Activated naive CD8-positive, alpha-beta T cell treated with anti-CD3 and anti-CD28 coated beads, Interleukin-2, amount 10 ng/mL, durations not matched to agents 7 days and 5 days (primary cell): ENCODE measurements at places on chromosomes 16 and 17. TPM values are rescaled to one million over a fixed set of nuclear protein-coding genes. Genes with fewer than 3 reads are reported as not detected.

Gene TMEM235
- not detected for total RNA-seq

Gene CDRT15
- not detected for total RNA-seq

Gene KRT13
- not detected for total RNA-seq

Gene CRYM
- total RNA-seq, result not detected

GRCh38 chr17:68627956-68628575 lies 26.9 kb upstream of the FAM20A start:
- no peak for DNase-seq

- DNase-seq, result peak; percentile 47
Observed at GRCh38 chr16:56608876-56609462, 585 bp downstream of the MT2A start.

DNA sequence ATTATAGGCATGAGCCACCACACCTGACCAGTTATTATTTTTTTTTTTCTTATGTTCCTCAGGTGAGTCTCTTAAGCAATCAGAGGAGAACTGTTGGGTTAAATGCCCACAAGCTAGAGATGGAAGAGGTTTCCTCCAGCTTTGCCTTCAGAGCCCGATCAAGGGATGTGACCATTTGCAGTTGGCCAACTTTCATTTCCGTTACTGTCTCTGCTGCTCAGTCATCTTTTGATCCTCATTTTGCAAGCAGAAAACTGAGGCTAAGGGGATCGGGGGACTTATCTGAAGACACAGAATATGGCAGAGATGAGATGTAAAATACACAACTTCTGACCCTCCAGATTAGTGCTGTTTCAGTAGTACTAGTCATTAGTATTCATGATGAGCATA lies 188.8 kb downstream of the RAB11FIP4 start:
- DNase-seq, result no peak

- no peak for DNase-seq
Observed at GRCh38 chr16:57245472-57246113, 534 bp downstream of the ARL2BP start.

DNA sequence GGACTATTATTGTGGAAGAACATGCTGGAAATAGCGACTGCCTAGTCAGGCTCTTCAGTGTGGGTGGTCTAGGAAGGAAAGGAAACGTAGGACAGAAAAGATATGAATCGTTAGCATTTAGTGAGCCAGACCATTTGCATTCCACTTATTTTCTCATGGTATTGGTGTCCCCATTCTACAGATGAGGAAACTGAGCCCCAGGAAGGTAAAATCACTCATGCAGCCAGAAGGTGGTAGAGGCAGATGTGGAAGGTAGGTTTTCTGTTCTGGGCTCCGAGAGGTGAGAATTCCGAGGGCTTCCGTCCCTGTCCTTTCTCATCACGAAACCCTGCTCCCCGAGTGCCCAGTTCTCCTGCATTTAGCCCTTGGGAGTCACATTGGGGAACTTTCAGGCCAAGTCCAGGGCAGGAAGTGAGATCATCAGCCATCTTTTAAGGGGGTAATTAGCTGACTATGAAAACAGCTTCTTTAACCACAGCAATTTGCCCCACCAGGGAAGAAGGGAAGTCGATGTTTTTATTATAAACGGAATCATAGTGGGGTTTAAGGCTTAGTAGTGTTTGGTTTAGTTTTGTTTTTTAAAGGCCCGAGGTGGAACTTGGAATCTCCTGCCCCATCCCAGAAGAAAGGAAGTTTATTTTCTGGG lies 110.7 kb upstream of the IRX3 start:
- DNase-seq, result no peak

DNA sequence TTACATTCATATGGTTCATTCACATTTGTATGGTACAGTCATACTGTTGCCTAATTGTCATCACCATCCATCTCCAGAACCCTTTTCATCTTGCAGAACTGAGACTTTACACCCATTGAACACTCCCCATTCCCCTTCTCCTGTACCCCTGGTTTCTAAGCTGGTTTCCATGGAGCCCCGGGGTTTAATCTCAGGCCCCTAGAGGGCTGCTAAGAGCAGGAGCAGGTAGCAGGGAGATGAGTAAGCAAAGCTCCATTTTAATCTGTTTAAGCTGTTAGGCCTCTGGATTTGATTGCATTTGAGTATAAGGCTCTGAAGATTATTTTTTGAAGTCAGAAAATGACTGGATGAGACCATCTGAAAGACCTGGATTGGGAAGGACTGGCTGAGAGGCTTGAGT lies 68.5 kb upstream of the RPL38 start:
- no peak for DNase-seq

GRCh38 chr16:81553814-81554675 lies 109.4 kb downstream of the CMIP start:
- DNase-seq, result no peak

GRCh38 chr17:59620518-59621259 lies 994 bp downstream of the CLTC start:
- peak; percentile 48 for DNase-seq

GRCh38 chr17:68428498-68429172 lies 28.7 kb downstream of the WIPI1 start:
- no peak for DNase-seq

DNA sequence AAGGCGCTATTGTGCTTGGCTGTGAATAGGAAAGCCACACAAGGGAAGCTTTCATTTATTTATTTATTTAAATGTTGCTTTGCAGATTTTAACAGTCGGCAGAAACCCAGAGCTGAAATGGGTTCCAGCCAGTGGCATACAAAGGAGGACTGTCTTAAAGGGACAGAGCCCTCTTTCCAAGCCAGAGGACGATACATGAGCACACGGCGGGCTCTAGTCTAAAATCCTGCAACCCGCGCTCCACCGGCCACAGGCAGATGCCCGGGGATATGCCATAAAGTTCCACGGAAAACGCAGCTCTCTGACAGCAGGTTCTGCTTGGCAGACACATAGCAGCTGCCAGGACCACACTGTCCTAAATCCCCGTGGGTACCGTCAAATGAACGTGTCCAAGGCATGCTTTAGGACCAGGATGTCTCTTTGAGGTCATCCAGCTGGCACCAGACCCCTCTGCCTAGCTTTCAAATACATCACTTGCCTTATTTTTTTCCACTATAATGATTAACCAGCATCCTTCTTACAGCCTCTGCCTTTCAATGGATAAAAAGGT lies 64.6 kb downstream of the CYTH1 start:
- DNase-seq, result no peak

DNA sequence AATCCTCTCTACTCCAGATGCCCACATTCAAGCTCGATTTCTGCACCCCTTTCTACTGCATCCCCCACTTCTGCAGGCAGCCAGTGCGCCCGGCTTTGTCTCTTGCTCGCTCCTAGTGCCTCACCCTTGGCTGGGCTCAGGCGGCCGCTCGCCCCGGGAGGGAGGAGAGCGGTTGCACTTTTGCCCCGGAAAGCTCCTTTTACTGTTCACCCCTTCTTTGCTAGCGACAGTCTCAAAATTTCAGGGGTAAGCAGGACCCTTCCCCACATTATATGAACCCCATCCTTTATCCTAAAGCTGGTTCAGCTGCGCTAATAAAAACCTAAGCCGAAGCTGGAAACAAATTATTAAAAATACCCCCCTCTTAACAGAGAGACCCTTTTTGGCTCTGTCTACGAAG lies 1.0 kb downstream of the HOXB5 start:
- peak; percentile 57 for DNase-seq

GRCh38 chr16:17474572-17474971 lies 3.8 kb upstream of the XYLT1 start:
- DNase-seq, result no peak

DNA sequence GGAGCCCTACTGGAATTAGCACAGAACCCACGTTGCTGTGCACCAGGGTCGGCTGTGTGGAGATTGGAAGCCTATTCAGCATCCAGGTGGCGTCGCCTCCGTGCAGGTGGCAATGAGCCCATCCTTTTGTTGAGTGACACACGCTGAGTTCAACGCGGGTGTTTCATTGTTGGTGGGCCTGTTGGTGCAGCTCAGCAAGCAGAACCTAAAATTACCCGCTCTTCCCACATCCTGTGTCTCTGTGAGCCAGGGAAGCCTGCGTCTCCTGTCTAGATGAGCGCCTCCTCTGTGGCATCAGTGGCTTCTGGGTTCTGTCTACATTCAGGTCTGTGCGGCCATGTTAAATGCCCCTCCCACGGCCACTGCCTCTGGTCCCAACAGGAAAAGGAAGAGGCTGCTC lies 14.5 kb downstream of the CD2BP2 start:
- no peak for DNase-seq
